Naive B cell (primary cell): ENCODE measurements at places on chromosomes 5 and 9.

DNA sequence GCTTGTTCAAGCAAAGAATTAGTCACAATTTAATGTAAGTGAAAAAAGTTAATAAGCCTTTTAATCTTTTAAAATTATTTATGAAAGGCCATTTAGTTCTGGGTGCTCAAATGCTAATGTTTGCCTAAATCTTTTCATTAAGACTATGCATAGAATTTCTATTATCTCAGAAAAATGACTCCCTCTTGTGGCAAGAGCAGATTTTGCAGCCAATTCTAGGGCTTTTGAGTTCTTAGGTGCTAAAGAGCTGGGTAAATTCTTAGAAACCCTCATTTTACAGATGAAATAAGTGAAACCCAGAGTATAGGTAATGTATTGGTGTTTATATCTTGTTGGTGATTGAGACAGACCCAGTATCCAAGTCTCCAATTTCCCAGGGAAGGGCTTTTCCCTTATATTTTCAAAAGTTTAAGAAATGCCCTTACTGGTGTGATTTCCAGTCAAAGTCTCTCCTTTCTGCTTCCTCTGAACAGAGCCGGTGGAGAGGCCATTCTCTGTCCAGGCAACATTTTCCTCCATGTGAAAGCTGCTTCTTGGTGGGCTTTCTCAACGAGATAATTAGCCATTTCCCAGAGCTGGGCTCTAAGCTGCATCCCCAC is 24.1 kb upstream of the PCSK5 start:
- no peak for DNase-seq

DNA sequence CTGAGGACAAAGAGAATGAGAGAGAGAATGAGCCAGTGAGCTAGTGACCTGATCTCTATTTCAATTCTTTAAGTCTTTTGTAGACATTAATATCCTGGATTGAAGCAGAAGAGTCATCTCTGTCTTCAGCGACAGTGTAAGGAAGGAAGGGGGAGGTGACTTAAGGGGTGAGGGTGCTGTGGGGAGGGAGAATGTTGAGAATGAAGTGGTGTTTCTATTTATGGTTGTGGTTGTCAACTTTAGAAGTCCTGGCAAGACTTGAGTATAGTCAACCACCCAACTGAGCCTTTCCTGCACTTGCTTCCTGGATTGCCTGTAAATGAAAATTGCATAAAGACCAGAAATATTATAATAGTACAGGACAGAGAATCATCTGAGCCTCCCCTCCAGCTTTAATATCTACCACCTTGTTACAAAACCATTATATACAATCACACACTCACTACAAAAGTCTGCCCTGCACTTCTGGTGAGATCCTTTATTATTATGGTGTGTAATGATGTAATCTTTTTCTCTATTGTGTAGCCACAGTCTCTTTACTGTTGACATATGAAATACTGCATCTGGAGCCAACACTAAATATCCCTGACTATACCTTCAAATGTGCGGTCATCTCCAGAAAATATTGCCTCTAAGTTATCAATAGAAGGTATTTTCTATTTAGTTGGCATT is 91.7 kb downstream of the NTRK2 start:
- DNase-seq = no peak

DNA sequence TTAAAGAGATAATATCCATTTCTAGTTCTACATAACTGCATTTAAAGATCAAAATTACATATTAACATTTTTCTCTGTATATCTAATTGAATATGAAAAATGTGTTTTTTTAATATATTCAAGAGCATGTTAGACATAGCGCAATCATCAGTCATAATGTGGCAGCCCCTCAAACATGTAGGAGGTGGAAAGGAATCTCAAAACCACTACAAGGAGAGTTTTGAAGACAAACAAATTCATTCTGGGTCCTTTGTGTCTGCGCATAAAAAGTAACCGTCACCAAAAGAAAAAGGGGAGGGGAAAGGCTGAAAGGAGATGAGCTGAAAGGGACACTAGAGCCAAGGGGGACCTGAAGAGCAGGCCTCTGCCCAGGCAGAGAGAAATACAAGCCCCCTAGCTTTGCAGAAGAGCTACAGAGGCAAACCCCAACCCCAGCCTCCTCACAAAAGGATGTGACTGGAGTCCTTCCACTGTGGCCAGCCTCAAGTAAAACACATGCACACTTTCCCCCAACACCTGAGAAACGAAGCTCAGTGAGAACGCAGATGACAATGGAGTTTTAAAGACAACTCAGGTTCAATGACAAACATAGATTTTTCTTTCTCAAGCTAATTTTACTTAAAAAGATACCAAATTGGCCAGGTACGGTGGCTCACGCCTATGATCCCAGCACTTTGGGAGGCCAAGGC is 62.0 kb downstream of the MAPKAP1 start:
- DNase-seq = no peak

DNA sequence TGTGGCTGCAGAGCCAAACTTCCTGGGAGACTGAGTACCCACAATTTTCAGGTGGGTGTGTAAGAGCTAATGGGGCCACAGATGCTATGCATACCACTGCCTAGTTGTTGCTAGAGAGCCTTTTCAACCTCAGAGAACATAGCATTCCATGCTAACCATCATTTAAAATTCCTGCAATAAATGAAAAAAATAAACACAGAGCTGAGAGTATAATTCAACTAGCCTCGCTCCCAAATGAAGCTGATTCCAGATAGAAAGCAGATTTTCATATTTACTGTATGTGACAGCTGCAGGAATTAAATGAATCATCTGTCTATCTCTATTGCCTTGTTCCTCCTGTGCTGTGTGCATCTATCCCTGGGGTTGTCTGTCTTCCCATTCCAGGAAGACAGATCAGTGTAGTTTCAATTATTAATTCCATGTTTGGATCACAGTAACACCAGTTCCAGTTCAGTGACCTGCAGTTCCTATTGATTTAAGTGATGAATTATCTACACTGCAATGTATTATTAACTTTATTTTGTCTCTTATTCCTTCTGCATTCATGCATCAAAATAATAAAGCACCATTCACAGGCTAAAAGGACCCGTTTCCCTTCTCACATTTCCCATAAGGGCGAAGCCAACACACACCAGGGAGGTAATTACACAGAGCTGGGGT is 324.5 kb downstream of the SLIT3 start:
- no peak for DNase-seq

GRCh38 chr5:143138839-143139238 is 264.6 kb downstream of the NR3C1 start:
- DNase-seq = no peak

- DNase-seq = no peak
Observed at GRCh38 chr5:16757989-16758501, 141.2 kb upstream of the RETREG1 start.

GRCh38 chr5:100161868-100162267 is 373.3 kb upstream of the FAM174A start:
- no peak for DNase-seq

GRCh38 chr5:139747583-139748504 is 47.8 kb upstream of the PSD2 start:
- peak; percentile 70 for DNase-seq

DNA sequence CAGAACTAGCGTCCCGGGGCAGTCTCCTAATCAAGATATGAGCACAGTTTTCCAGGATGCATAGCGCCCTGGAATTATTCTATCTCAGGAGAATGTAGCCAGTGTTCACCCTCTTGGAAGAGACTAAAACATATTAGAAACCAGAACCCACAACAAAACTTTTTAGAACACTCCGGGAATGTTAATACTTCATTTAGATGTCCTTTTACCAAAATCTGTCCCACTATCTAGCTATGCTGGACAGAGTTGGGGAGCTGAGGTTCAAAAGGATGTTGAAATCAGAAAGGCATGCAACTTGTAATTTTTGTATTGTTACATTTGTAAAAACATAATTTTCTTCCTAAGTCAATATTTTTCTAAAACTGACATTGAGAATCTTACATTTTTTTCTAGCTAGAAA is 386.5 kb upstream of the RFX3 start:
- DNase-seq = no peak

GRCh38 chr5:105554568-105555169 is 1992.1 kb upstream of the NUDT12 start:
- DNase-seq = no peak

GRCh38 chr5:142601432-142601831 is 84.5 kb downstream of the FGF1 start:
- DNase-seq = no peak

GRCh38 chr5:53962306-53962705 is 348.1 kb downstream of the ARL15 start:
- no peak for DNase-seq

DNA sequence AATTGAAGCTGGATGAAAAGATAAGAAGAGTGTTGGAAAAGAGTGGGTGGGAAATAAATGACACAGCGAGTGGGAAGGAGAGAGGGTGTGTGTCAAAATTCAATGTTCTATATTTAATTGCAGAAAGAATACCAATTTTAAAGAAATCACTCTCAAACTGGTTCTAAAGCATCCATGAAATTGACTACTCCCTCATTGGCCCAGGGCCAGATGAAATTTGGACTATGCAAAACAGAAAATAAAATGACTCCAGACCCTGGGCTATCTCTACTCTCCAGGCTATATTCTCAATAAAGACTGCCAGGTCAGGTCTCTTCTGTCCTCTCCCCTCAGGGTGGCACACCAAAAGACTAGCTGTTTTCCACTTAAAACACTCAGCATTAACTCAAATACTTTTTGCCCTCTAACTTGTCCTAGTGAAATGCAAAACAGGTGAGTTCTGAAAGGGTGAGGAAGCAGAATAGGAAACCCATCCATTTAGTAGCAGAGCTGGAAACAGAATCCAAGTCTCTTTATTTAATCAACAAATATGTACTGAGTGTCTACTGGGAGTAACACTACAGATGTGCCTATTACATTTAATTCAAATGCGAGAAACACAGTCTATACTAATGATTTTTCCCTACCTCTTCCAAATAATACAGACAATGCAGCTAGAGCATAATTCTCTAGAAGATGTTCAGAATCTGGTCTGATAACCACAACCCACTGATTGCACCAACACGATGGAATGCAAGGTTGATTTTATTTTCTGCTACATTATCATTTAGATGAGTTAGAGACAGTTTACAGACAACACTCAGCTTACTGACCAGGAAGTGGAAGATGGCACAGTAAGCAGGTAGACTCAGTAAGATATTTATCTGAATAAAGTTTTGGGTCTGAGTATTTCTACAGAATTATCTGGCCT is 42.1 kb downstream of the EFCAB9 start:
- DNase-seq = no peak

DNA sequence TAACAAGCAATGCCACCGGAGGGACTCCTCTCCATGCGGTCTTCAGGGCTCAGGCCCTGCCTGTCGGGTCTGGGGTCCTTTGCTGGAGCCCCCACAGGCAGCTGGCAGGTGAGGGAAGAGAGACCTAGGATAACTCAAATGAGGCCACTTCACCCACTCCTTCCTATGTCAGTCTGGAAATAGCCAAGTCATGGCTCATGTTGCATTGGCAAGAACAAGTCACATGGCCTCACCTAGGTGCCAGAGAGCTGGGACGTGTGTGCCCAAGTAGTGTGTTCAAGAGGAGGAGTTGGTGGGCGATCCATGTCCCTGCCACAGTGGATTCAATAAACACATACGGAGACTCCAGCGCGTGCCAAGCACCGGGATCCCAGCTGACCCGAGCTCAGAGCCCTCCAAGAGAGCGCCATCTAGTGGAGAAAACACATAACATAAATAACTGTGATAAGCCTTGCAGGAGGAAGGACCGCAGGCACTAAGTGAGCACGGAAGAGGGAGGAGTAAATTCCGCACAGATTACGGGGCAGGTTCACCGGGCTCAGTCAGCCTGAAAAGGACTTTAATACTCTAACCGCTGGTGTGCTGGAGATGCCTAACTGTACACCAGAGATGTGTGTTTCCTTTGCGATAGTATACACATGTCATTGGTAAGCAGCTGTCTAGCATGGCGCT is 580.8 kb downstream of the CCDC171 start:
- DNase-seq = no peak

GRCh38 chr9:117191504-117192261 is 223.2 kb downstream of the ASTN2 start:
- DNase-seq = no peak
